Fibroblast of villous mesenchyme (primary cell): ENCODE measurements at places on chromosomes 6 and 20. TPM values are rescaled to one million over a fixed set of nuclear protein-coding genes. Genes with fewer than 3 reads are reported as not detected.

The NOTCH4 gene
- 1.3 and 1.6 TPM in 2 replicates for total RNA-seq

The LAMP5 gene
- not detected in 2 replicates for total RNA-seq

The MEP1A gene
- not detected in 2 replicates for total RNA-seq

The DDAH2 gene
- total RNA-seq: 60.5 and 68.0 TPM in 2 replicates

The COL19A1 gene
- 0.32 and 1.3 TPM in 2 replicates for total RNA-seq

The GABRR1 gene
- total RNA-seq: not detected in 2 replicates

The MYT1 gene
- not detected in 2 replicates for total RNA-seq

The CLDN20 gene
- total RNA-seq: not detected in 2 replicates
